Stimulated activated CD4-positive, alpha-beta T cell treated with anti-CD3 and anti-CD28 coated beads, TNF-alpha, amount 100 ng/mL, for 4 hours (primary cell): ENCODE measurements at places on chromosomes 1 and 21.

DNA sequence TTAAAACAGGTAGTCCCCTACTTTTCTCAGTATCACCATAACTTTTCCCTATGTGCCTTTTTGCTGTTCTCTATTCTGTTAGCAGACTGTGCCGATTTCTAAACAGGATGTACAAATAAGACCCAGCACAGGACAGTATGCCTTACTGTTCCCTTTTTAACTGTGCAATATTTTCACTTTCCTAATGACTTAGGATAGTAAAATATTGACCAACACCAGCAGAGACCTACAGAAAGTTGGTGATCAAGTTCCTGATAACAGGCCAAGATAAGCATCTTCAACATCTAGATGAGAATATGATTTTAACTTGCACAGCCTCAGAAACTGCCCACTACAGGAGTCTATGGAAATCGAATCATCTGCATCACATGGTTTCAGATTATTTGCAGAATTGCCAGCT, 42.0 kb downstream of the ADSS2 start:
- no peak for DNase-seq

DNA sequence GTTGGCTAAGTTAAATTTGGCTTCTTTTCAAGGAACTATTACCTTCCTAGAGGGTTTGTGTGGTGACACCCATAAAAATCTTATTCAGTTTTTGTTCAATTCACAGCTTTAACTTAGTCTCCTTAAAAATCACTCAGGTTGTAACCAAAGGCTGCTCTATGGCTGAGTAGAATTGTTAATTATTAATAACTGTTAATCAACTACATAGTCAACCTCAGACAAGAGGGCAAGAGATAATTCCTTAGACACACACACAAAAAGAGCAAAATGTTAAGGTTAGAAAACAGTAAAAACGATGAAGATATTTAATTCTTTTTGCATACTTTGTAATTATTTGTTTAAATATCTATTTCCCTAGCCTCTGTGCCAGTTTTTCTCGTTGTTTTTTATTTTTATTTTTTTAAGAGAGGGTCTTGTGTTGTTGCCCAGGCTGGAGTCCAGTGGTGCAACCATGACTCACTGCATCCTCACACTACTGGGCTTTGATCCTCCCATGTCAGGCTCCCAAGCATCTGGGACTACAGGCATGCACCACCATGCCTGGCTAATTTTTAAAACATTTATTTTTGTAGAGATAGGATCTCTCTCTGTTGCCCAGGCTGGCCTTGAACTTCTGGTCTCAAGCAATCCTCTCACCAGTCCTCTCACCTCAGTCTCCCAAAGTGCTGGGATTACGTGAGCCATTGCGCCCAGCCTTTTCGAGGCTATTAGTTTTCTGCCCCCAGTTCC, 215.2 kb downstream of the DISC1 start:
- no peak for DNase-seq

- peak; percentile 66 for DNase-seq
Observed at GRCh38 chr1:229341774-229342655, 832 bp downstream of the CCSAP start.

GRCh38 chr21:22244516-22244915, 1246.3 kb downstream of the NCAM2 start:
- no peak for DNase-seq

GRCh38 chr1:226655251-226656163, 83.6 kb downstream of the ITPKB start:
- no peak for DNase-seq

DNA sequence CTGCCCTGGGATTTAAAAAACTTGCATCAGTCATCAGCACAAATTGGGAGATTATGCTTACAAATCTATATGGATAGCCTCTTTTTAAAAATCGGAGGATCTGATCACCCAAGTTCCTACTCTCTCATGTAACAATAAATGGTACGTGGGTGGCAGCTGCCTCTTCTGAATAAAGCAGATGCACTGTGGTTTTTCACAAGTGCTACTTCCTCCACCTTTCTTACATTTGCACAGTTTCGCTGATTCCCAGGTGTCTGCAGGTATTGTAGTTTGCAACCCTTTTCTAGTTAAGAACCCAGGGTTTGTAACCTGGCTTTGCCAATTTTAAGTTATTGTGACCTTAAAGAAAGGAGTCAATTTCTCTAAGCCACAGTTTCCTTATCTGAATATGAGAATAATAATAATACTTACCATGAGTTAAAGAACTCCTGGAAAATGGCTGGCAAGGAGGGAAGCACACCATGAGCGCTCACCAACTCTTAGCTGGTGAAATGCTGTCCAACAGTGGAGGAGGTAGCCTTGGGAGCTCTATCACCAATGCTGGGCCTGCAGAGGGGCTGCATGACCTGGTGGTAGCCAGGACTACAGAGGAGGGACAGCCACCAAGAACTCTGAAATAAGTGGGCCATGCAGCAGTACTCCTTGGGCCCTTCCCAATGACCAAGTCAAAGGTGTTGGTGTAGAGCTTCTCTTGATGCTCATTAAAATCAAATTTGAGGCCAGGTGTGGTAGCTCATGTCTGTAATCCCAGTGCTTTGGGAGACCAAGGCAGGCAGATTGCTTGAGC, 30.2 kb upstream of the KCNA2 start:
- no peak for DNase-seq

- DNase-seq, result no peak
Observed at GRCh38 chr1:70311369-70311768, 43.2 kb downstream of the ANKRD13C start.

DNA sequence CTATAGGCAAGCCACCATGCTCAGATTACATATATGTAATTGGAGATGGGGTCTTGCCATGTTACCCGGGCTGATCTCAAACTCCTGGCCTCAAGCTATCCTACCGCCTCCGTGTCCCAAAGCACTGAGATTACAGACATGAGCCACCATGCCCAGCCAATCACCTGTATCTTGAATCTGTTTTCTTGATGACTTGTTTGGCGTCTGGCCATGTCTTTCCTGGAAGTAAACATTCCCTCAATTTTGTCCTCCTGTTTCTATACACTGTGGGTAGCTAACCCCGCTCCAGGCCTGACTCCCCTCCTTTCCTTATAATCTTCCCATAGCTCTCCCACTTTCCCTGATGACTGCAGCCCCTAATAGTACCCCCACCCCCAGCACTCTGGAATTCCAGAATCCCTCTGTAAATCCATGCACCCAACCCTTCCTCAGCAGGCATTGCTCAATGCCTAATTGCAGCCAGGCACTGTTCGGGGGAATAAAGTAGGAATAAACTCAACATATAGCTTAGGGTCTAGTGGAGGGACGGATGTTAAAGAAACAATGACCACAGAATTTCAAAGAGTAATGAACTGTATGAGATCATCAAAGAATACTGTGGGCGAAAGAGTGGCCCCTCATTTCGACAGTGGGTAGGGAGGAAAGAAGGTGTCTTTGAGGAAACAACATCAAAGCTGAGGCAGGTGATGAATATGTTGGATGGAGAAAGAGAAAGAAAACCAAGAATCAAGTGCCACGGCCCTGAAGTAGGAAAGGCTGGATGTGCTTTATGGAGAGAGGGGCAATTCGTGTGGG, 161.5 kb downstream of the ADSS2 start:
- DNase-seq, result no peak

DNA sequence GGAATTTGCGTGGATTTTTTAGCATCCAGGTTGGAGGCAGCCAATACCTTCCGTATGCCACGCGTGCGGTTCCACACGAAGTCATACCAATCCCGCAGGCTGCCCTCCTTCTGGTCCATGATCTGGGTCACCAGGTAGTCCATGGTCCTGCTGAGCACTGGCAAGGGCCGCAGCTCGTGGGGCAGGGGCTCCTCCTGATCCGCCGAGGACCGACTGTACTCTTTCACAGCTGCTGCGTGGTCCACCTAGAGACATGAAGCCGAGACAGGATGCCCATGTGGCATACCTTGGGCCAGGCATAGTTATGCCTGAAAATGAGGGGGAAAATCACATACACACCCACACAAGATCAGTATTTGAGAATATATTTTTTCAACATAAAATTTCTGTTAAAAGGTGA, 12.1 kb downstream of the MCM3AP start:
- no peak for DNase-seq

- DNase-seq, result no peak
Observed at GRCh38 chr1:101203820-101204540, 32.8 kb upstream of the S1PR1 start.

DNA sequence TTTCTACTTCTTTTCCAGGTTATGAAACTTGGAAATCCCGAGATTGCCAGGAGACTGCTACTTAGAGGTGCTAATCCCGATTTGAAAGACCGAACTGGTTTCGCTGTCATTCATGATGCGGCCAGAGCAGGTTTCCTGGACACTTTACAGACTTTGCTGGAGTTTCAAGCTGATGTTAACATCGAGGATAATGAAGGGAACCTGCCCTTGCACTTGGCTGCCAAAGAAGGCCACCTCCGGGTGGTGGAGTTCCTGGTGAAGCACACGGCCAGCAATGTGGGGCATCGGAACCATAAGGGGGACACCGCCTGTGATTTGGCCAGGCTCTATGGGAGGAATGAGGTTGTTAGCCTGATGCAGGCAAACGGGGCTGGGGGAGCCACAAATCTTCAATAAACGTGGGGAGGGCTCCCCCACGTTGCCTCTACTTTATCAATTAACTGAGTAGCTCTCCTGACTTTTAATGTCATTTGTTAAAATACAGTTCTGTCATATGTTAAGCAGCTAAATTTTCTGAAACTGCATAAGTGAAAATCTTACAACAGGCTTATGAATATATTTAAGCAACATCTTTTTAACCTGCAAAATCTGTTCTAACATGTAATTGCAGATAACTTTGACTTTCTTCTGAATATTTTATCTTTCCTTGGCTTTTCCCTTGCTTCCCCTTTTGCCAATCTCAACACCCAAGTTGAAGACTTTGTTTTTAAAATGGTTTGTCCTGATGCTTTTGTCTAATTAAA, 4.0 kb downstream of the CDKN2C start:
- no peak for DNase-seq

DNA sequence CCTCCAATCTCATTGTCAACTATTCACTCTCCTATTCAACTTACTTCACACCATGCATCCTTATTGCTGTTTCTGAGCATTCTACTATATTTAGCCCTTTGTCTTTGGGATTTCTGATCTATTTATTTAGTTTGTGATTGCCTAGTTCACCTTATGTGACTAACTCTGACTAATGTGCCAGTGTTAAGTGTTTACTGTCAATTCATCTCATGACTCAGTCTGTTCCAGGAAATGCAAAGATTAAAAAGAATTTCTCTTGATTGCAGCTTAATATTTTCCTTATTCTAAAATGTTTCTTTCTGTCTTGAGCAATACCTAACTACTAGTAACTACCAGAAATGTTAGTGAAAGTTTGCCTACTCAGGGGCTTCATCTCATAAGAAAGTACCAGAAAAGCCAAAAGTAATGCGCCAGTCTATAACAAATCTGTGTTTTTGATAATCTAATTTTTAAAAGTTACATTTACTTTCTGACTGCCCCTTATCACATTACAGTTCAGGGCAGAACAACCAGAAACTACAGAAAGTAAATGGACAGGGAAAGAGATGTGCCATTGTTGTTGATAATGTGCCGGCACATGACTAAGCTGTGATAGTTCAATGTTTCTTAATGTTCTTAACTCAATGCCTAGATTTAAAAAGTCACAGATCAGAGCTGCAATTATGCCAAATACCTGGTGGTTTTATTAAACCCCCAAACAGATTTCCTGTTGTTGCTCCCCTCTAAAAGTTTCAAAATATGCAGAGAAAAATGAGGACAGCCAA, 556.5 kb downstream of the PTBP2 start:
- DNase-seq, result no peak

DNA sequence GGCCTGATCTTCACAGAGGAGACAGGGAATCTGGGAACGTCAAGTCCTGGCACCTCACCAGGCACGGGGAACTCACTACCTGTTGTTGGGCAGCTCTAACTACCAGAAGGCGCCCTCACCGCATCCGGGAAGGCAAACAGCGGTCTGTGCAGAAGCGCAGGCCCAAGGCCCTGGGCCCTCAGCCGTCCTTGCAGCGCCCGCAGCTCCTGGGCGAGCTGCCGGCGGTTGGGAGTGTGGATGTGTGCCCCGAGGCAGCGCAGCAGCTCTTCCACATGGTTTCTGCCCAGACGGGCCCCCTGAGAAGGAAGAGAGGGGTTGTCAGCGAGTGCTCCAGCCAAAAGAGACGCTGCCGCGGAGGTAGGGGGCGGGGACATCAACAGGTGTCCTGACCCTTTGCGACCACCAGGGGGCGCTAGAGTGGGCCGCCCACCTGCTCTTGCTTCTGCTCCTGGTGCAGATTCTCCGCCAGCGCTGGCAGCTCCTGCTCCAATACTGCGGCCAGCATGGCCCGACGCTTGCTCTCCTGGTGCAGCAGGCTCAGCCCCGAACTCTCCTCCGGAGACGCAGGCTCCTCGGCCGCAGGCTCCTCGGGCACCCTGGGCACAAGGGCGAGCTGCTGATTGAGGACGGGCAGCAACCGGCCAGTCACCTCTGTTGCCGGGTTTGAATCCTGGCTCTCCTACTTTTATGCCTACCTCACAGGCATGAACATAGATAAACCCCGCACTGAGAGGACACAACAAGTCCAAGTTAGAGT, 9.3 kb downstream of the MAP3K6 start:
- peak; percentile 75 for DNase-seq

DNA sequence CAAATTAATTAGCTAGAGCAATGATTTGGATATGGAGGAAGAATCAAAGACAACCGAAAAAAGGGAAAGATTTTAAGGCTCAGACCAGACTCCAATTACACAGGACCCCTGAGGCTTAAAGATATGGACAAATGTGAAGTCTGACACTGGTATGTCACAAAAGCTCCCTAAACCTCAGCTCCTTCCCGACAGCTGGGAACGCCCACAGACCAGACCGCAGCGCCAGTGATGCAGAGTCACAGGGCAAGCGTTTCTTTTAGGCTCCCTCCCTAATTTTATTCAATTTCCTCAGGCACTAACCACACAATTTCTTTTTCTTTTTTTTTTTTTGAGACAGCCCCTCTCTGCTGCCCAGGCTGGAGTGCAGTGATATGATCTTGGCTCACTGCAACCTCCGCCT, 40.2 kb downstream of the NID1 start:
- no peak for DNase-seq

- no peak for DNase-seq
Observed at GRCh38 chr1:184212649-184213314, 161.3 kb downstream of the TSEN15 start.

DNA sequence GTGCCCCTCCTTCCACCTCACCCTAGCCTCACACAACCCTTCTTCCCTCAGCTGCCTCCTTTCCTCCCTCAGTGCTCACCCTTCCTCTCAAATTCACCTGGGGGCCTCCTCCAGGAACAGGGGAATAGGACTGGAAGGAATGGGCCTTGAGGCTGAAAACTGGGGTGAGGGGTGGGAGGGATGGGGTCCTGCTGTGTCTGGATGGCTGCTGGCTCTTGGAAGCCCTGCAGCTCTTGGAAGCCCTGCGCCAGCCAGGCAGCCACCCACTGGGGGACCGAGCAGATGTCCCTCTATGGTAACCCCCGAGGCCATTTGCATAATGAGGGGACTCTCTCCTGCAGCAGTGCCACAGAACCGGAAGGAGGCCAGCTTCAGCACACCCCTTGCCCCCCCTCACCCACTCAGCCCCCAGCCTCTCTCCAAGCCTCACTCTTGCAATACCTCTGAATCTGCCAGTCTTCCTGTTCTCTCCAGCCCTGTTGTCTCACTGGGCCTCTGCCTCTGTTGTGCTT, 85.2 kb downstream of the KIRREL1 start:
- no peak for DNase-seq
